ENCODE measurements at places on chromosomes 7 and 10. TPM values are rescaled to one million over a fixed set of nuclear protein-coding genes. Genes with fewer than 3 reads are reported as not detected.

GRCh38 chr10:109647627-109648026, 275.7 kb downstream of the XPNPEP1 start:
- H3K4me3 ChIP-seq, result no peak overlapping the region
- H3K36me3 ChIP-seq, result no peaks in the 10 kb centered on the region
- no peak overlapping the region for H3K27ac ChIP-seq

VSTM4 gene
- 6.6 TPM for total RNA-seq

- no peak overlapping the region for H3K27ac ChIP-seq
- no peaks in the 10 kb centered on the region for H3K4me1 ChIP-seq
- no peak overlapping the region for H3K4me3 ChIP-seq
- no peaks in the 10 kb centered on the region for H3K27me3 ChIP-seq
These were observed 33.2 kb downstream of the COL17A1 start for GRCh38 chr10:104052431-104052830.

DNA sequence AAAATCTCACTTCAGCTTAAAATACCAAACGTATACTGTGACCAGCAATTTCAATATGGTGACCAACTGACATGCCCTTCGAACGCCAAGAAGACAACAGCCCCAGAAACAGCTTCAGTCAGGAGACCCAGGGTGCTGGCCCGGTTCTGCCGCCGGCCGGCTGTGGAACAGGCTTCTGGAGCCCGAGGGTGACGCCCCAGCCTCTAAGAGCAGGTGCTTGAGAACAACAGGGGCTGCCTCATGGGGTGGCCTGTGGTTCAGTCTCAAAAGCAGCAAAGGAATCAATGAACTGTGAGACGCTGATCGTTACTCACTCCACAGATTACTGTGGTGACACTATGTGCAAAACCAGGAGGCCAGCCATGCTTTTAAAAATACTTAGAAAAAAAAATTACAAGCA, 17.3 kb downstream of the GPER1 start:
- peaks cover 5% of the 10 kb centered on the region for H3K4me1 ChIP-seq
- H3K27me3 ChIP-seq, result no peaks in the 10 kb centered on the region
- DNase-seq, result no peak
- no peaks in the 10 kb centered on the region for H3K36me3 ChIP-seq
- H3K27ac ChIP-seq, result no peak overlapping the region

Measured in right lobe of liver (tissue), 6 donors.